ENCODE measurements at places on chromosomes 7 and 10.

DNA sequence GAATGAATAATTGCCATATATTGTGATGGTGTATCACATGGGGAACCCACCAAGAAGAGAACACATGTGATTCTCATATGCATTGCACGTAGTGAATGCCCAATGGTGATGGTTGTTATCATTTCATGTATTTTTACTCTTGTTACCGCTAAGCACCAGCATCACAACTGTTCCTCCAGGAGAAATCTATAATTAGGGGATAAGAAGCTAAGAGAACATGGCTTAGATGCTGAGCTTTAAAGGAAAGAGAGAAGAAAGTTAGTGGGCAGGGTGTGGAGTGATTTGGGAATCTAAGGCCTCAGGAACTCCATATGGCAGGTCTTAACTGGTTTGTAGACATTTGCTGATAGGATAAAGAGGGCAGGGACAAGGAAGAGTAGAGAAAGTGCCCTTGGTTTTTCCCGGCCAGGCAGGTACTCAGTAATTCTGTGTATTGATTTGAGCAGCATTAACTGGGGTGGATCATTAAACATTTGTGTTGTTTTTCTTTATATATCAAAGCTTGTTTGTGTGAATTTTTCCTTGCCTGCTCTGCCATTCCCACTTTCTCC lies 145.9 kb downstream of the LRRC4 start:
- DNase-seq, result no peak

GRCh38 chr7:25084821-25085220 lies 40.2 kb downstream of the CYCS start:
- no peak for DNase-seq

DNA sequence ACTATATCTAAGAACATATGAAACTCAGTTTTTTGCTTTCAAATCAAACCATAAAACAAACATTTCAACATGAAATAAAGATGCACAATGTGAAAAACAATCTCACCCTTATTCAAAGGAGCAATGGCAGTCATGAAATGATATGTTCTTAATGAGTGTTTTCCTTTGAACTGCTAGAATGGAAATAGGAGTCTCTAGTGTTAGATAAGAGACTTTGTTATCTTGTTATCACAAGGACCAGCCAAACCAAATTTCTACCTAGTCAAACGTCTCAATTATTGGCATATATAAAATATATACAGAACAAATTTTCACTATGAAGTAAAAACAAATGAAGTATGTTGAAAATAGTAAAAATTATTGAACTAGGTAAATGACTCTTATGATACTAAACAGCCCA lies 1.2 kb downstream of the VPS41 start:
- DNase-seq, result no peak

DNA sequence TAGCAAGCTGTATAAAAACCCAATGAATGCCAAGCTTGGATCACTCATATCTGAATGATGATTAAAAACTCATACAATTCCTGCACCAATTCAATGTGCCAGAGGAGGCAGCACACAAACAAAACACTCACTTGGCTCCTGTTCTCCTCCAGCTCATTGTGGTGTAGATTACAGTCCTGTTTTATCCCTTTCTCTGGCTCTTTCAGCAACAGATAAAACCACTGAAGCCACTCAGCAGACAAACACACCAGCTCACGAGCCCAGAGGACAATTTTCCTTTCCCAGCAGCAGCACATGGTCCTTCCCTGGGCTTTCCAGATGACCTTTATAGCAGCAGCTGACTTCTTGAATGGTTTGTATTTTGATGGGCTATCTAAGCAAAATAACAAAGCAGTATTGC lies 107.3 kb upstream of the STARD3NL start:
- no peak for DNase-seq

DNA sequence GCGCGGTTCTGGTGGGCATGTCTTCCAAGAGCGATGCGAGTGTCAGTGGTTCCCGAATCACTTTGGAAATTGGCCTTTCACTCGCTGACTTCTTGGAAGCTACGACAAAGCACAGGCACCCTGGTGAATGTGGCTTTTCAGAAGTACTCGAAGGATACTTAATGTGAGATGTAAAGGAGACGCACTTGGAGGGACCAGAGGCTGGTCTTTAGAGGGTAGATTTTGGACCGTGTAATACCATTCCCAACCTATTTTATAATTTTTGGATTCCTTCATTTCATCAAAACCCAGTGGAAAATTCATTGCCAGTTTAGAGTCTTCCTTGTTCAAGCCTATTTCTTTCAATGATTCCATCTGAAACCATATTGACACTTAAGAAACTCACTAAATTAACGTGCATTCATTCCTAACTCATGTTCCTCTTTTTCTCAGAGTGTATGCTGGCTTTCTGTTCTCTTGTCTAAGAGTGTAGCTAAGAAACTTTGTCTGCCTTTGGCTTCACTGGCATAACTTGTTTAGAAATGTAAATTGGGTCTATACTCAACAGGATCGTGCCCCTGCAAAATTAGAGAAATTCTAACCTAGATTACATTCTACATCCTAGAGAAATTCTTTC lies 645 bp upstream of the COPG2 start:
- no peak for DNase-seq

- no peak for DNase-seq
Observed at GRCh38 chr7:29445736-29446135, 117.9 kb upstream of the PRR15 start.

DNA sequence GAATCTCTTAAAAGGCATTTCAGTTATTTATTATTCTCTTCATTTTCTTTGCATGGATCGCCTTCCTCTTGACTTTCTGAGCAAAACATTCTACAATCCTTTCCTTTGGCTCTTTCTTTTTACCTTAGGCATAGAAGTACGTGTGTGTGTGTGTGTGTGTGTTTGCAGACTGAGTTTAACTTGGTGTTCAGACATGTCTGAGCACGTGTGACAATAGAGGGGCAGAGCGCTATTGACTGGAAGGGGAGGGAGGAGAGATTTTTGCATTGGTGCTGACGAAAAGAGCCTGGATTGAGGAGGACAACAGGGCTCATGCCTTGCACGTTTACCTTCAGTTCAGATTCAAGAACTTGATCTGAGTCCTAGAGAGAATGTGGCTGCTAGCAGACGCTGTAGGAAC lies 129.8 kb downstream of the SEC23IP start:
- no peak for DNase-seq

DNA sequence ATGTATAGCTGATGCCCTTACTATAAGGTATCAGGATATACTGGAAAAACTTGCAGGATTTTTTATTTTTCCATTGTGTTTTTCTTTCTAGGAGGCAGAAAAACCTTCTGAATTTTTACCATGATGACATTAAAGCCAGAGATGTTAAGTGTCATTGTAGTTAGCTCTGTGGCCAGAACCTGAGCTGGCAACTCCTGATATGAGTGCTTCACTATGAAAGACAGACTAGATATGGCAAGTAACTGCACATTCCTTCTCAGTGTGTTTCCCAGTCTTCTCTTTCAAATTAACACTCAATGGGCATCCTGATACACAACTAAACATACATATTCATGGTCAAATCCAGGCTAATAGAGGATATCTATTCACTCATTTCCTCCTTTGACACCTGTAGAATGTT lies 166.2 kb downstream of the CTTNBP2 start:
- no peak for DNase-seq

DNA sequence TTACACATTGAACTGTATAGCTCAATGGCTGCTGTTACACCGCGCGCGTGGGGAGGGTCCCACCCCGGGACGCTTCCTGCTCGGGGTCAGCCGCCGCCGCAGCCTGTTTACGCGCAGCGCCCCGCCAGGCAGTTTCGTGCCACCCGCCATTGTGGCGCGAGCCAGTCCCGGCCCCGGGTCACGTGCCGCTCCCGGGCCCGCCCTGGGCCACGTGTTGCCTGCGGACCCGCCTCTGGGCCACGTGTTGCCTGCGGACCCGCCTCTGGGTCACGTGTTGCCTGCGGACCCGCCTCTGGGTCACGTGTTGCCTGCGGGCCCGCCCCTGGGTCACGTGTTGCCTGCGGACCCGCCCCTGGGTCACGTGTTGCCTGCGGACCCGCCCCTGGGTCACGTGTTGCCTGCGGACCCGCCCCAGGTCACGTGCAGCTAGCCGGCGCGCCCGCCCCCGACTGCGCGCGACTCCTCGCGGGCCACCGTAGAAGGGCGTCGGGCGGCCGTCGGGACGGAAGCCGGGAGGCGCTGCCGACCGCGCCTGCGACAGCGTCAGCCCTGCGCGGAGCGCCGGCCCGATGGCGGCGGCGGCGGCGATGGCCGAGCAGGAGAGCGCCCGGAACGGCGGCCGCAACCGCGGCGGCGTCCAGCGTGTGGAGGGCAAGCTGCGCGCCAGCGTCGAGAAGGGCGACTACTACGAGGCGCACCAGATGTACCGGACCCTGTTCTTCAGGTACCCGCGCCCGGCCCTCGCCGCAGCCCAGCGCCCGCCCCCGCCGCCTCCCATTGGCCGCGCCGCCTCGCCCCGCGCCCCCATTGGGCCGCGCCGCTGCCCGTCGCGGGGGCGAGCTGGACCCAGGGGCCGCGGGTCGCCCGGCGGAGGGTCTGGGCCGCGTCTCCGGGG lies at the start of gene GET4:
Gene GET4, plus strand, starts transcription at position 478 of the 895 bp plus-strand sequence. Its CDS starts 92 bp downstream, at position 570.
- DNase-seq, result peak; percentile 94

DNA sequence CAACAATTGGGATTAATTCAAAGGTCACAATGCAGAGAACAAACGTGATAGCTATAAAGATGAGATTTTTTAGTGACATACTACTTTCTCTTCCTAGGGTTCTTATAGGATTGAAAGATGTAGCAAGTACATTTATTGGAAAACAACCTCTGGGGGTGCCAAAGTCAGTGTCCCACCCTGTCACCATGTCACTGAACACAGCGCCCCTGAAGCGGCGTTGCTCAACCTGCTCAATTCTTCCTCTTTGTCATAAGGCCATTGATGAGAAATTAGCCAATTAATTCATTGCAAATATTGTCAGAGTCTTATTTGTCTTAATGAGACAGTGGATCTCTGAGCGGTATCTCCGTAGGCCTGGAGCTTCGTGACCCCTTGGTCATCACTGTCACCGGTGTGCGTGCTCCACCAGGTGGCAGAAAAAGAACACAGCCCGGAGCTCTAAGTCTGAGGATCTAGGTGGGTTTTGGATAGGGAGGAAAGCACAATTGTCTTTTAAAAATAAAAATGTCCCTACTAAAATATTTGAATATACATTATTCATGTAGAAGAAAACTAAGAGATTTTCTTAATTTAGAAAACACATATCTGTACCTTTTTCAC lies 362.6 kb downstream of the PAXIP1 start:
- DNase-seq, result no peak

DNA sequence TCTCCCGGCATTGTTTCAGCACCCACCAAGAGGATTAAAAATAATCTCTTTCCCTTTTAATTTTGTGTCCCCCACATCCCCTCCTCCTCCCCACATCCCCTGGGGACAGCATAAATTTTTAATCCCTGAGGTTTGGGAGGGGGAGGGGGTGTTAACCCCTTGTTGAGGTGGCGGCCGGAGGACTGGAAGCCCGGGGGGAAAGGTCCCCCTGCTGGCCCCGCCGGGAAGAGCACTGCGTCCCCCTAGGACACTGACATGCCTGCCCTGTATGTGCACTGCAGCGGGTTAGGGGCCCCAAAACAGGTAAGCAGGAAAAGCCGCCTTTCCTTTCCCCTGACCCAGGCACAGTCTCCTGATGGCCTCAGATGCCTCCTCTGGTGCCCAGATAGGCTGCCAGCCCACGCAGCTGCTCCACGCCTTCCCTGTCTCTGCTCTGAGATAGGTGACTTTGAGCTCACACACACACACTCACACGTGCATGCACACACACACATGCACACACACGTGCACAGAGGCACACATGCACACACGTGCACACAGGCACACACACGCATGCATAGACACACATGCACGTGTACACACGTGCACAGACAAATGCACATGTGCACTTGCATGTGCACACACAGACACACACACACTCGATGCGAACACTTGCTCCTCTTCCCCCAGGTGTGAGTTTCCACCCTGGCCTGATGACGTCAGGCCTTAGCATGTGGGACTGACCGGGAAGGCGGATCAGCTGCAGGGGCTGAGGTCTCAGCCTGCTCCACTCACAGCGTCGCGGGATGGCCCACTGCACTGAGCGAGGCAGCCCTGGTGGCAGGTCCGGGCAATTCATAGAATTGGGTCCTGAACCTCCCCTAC lies 12.3 kb downstream of the CNPY1 start:
- DNase-seq, result no peak

DNA sequence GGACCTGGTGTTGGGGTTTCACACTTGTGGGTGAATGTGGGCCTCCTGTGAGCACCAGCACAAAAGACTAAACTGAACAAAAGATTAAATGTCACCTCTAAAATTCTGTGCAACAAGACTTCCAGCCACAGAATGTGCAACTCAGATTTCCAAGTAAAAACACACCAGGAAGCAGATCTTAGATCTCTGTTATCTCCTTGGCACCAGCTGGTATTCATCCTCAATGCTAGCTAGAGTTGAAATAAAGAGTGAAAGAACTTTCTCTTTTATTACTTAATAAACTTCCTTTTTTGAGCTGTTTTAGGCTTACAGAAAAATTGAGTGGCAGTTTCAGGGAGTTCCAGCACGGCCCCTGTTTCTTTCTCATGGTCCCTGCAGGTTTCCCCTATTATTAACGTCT lies 40.2 kb downstream of the EGFR start:
- DNase-seq, result no peak

GRCh38 chr10:91460681-91461080 lies 50.5 kb downstream of the HECTD2 start:
- no peak for DNase-seq

DNA sequence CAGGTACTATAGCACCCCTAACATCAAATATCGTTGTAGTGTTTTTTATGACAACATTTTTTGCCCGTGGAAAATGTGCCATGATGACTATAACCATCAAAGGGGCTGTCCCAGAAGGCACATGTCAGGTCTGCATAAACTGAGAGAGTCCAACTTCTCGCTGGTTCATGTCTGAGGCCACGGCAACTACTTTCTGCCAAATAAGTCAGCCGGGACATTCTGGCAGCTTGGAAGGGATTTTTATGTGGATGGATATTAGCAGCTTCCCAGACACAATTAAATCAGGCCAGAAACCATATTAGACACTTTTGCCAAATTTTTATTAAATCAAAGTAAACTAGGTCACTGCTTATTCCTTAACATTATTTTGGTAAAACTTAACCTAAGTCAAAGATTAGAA lies 477.4 kb upstream of the FZD8 start:
- no peak for DNase-seq

- DNase-seq, result no peak
Observed at GRCh38 chr10:47336387-47337134, 11.6 kb upstream of the RBP3 start.

DNA sequence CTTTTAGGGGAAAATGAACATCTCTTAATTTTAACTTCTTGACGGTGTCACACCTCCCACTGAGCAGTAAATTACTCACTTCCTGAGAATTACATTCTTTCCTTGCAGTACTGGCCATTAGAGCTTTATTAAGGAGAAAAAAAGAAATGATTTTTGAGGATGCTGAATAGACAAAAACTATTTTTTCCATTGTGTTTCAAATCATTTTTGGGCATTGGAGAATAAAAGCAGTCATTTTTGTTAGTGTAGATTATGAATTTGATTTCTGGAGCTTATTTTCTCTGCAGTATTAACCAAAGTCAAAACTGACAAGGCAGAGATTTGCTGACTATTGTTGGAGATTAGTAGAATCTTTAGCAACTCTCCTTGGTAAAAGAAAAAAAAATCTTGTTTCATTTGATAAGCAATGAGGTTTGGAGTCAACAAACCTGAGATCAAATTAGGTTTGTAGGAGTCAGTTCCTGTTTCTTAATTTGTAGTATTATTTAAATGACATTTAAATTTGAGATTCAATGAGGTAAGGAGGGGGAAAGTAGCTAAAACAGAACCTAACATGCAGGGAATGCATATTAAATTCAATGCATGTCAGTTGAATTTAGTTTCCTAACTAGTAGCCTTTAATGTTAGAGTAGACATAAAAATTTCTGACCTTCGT lies 70.6 kb downstream of the AP3M1 start:
- no peak for DNase-seq
